ENCODE measurements at places on chromosomes 12 and 14. TPM values are rescaled to one million over a fixed set of nuclear protein-coding genes. Genes with fewer than 3 reads are reported as not detected.
A peak's percentile ranks its signal among the peaks of the same experiment; 100 is the strongest.

The CAPZA3 gene
- not detected for total RNA-seq

The HOXC5 gene
- total RNA-seq: 2.4 TPM

The C14orf119 gene
- 57.2 TPM for total RNA-seq

The CABP1 gene
- total RNA-seq: 6.8 TPM

The SLC10A1 gene
- not detected for total RNA-seq

The RPGRIP1 gene
- total RNA-seq: 0.33 TPM

The PMEL gene
- 0.79 TPM for total RNA-seq

The LAG3 gene
- total RNA-seq: not detected

The RD3L gene
- total RNA-seq: not detected

The FOXN3 gene
- 53.1 TPM for total RNA-seq

The IFNG-AS1 gene
- total RNA-seq: 0.10 TPM

DNA sequence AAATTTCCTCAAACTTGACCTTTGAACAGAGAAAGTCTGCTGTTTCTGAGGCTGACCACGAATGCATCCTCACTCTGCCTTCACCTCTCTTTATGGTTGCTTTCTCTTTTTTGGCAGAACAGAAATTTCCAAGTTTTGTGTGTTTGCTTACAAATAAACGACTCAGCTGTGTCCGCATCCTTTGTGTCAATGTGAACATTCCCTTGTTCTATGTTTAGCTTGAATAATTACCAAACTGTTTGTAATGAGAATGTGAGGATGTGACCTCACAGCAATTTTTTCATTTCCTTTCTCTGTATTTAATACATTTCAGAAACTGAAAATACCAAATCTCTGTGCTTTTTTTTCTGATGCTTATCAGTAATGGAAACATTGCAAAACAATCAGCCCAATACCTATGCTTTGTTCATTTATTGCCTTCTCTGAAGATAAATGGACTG, 410.9 kb downstream of the EGLN3 start:
- DNase-seq: no peak

DNA sequence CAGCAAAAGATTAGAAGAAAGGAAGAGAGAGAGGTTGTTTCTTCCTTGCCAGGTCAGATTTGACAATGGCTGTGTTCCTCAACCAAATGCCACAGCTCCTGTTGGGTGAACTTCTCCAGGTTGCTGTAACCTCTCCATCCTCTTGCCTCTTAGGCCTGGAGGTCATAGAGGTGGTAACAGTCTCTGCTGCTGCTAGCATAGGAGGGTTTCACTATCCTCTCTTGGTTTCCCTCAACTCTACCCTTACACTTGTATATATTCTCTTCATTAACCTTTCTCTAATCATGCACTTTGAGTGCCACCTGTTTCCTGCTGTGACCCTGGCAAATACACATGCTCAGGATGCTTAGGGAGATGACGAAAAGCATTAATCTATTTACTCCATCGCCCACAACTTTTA, 67.7 kb upstream of the HIF1A start:
- no peak for DNase-seq

GRCh38 chr12:57048423-57049118, 1.4 kb downstream of the MYO1A start:
- no peak for DNase-seq

DNA sequence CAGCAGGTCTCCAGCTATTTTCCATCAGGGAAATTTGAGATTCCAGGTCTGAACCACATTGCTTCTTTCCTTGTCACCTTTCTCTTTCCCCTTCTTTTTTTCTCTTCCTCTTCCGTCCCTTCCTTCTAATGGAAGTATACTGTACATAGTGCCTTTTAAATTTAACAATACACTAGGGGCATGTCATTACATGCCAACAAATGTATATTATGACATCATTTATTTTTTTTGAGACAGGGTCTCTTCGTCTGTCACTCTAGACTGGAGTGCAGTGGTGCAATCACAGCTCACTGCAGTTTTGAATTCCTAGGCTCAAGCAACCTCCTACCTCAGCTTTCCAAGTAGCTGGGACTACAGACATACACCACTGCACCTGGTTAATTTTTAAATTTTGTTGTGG, 148.9 kb downstream of the SUDS3 start:
- no peak for DNase-seq

GRCh38 chr12:27018037-27018436, 3.9 kb upstream of the TM7SF3 start:
- no peak for DNase-seq

- no peak for DNase-seq
Measured at GRCh38 chr12:13195785-13196129, 769 bp upstream of the EMP1 start.

DNA sequence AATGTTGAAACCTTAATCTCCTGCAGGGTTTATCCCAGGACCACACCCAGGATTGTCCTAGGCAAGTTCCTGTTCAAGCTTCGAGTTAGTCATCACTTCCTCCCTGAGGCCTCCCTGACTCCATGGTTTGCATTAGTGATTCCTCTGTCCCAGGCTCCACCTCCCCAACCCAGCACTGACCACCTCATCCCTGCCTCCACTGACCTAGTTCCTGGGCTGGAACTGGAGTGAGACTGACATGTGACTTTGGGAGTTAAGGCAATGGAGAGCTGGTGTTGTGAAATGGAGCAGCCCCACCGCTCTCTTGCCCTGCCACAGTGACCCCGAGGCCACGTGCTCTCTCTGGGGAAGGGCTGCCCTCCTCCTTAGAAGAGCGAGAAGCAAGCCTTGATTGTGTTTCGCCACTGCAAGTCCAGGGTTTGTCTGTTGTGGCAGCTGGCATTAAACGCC, 15.8 kb upstream of the DTX1 start:
- no peak for DNase-seq

- no peak for DNase-seq
Measured at GRCh38 chr14:28130610-28131284, 635.8 kb upstream of the FOXG1 start.

- peak; percentile 91 for DNase-seq
Measured at GRCh38 chr12:117968826-117969659, at the start of gene KSR2. KSR2 (minus strand) TSS chr12:117968990; CDS start chr12:117968255, 735 bp downstream.

DNA sequence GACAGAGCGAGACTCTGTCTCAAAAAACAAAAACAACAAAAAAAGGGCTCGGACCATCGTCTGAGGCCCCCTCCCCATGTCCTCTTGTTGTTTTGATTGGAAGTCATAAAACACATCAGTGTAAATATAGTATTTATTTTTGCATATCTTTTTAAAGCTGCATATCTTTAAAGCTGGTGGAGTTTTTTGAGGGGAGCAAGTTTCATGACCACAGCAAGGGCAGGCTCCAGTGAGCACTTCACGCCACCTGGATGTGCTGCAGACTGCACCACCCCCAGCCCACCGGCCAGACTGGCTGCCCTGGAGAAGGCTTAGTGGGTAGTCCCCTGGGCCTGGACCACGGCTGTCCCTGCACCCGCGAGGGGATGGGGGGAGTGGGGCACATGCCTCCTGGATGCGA, 11.9 kb upstream of the BCL7A start:
- no peak for DNase-seq

- no peak for DNase-seq
Measured at GRCh38 chr12:89901906-89902642, 193.4 kb upstream of the ATP2B1 start.

DNA sequence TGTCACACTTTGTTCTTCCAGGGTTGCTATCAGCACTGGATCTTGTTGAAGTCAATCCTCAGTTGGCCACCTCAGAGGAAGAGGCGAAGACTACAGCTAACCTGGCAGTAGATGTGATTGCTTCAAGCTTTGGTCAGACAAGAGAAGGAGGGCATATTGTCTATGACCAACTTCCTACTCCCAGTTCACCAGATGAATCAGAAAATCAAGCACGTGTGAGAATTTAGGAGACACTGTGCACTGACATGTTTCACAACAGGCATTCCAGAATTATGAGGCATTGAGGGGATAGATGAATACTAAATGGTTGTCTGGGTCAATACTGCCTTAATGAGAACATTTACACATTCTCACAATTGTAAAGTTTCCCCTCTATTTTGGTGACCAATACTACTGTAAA, 23.7 kb downstream of the VTI1B start:
- DNase-seq: no peak

GRCh38 chr14:86217523-86217922, 687.6 kb downstream of the FLRT2 start:
- no peak for DNase-seq

DNA sequence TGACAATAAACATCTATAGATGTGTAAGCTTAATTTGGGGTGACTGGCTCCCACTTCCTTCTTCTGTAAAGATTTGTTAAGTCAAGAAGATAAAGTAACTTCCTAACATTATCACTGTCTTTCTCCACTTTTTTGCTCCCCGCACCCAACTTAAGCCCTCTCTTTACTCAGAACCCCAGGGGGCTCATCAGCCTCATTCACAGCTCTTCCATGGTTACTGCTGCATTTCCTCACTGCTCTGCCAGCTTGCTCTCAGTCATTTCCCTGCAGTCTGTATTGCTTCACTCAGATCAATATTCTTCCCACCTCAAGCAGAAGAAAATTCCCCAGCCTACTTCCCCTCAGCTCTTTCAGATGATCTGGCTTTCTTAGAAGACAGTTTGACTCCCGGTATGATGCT, 102.0 kb downstream of the PIK3C2G start:
- DNase-seq: no peak

GRCh38 chr12:53561590-53561953, 54.3 kb upstream of the NPFF start:
- DNase-seq: no peak

DNA sequence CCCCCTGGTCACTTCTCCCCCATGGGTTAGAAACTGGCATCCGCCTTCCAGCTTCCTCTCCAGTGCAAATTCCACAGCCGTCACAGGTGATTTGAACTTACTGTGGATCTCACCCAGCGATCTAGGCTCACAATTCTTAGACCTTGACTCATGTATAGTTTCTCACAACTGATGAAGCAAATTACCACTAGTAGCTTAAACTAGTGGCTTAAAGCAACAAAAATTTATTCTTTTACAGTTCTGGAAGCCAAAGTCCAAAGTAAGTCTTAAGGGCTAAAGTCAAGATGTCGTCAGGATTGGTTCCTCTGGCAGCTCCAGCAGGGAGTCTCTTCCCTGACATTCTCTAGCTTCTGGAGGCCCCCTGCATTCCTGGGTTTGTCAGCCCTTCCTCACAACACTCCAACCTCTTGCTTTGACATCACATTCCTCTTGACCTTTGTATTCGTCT, 117.4 kb downstream of the KTN1 start:
- no peak for DNase-seq

DNA sequence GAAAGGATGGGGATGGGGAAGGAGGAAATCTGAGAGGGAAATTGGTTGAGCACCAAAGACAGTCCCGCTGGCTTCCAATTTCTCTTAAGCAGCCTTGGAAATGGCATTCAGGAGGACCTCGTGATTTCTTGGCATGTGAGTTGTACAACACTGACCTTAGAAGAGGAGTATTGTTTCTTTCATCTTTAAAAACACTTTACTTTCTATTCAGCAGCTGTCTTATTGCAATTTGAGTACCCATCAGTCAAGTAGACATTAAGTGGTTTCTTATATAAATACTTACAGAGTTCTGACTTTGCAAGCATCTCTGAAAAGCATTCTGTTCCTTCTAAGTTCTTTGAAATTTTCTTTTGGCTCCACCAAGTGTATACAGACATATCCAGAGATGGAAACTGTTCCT, 83.2 kb downstream of the LMNTD1 start:
- DNase-seq: no peak

GRCh38 chr14:54333511-54333910, 63.3 kb upstream of the CDKN3 start:
- no peak for DNase-seq

DNA sequence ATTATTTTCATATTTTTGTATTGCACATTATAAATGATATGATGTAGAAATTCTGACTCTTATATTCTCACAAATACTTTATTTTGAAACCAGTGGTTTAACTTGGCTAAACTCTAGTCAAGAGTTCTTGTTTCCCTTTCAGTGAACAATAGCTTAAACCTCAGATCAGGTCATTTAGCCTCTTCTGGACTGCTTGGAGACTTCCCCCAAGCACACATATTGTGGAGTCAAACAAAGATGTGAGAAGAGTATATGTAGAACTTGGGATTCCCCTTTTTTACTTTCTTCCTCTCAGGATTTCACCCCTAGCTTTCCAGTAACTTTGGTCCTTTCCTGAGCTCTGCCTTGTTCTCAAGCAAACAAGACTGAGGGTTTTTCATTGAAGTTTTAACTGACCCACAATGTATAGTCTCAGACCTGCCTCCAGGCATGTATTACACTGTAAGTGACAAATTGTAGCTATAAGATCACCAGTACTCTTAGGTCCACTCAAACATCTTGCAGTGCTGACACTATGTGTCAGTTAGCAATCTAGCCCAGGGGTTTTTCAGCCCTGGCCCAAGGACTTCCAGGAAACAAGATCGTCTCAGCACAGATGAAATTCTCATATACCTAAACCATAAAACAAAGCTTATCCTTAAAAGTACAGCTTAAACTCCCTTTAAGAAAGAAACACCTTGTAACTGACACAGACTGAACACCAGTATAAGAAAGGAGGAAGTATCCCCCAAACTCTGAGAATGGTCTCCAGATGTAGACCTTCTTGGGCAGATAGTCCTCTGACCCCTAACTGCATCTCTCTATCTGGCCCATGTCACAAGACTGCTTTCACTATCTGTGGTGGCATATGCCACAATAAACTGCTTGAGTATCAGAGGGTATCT, 98.6 kb downstream of the SLC6A15 start:
- DNase-seq: no peak

- DNase-seq: no peak
Measured at GRCh38 chr14:30115756-30116155, 188.1 kb upstream of the PRKD1 start.

DNA sequence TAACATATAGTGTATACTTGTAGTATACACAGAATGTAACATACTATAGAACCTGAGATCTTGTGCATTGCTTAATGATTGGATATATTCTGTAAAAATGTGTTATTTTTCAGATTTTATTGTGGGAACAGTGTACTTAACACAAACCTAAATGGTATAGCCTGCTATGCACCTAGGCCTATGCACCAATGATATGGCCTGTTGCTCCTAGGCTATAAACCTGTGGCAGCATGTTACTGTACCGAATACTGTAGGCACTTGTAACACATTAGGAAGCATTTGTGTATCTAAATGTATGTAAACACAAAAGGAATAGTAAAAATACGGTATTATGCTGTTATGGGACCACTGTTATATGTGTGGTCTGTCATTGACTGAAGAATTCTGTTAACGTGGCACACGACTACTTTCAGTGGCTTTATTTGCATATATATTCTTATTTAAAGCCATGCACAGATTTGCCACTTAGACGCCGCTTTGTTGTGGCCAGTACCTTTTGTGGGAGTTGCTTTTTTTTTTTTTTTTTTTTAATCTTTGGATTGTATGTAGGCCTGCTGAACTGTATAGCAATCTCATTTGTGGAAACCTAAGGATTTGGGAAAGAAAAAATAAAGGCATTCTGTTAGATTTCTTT, 7.4 kb downstream of the PAPOLA start:
- no peak for DNase-seq

GRCh38 chr12:65204886-65205525, 35.6 kb downstream of the LEMD3 start:
- DNase-seq: no peak
